ENCODE measurements at places on chromosomes 7 and 10.
A peak's percentile ranks its signal among the peaks of the same experiment; 100 is the strongest.

GRCh38 chr7:74617180-74617744, 40.3 kb upstream of the GTF2I start:
- peak; percentile 5 for DNase-seq

DNA sequence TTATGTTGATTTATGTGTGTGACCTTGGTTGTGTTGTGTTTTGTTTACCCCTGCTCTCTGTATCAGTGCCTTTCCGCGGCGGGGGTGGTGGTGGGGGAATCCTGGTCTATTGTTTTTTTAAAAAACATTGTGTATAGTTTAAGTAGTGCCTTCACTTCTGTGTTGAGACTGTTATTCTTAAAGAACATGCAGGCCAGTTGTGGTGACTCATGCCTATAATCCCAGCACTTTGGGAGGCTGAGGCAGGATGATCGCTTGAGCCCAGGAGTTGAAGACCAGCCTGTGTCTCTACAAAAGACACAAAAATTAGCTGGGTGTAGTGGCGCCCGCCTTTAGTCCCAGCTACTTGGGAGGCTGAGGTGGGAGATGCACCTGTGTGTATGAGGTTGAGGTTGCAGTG, 429.0 kb upstream of the LRGUK start:
- DNase-seq: no peak

DNA sequence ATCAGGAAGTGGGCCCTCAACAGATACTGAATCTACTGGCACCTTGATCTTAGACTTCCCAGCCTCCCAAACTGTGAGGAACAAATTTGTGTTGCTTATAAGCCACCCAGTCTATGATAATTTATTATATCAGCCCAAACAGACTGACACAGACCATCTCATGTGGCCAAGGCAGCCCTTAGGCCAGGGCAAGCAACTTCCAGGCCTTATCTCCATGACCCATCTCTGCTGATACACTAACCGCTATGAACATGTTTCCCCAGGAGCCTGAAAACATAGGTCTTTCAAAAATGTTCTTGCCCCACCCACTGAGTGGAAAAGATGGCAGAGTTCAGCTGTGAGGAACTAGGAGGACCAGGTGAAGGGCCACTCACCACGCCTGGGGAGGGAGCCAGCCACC, 3.2 kb upstream of the BLOC1S2 start:
- DNase-seq: no peak

DNA sequence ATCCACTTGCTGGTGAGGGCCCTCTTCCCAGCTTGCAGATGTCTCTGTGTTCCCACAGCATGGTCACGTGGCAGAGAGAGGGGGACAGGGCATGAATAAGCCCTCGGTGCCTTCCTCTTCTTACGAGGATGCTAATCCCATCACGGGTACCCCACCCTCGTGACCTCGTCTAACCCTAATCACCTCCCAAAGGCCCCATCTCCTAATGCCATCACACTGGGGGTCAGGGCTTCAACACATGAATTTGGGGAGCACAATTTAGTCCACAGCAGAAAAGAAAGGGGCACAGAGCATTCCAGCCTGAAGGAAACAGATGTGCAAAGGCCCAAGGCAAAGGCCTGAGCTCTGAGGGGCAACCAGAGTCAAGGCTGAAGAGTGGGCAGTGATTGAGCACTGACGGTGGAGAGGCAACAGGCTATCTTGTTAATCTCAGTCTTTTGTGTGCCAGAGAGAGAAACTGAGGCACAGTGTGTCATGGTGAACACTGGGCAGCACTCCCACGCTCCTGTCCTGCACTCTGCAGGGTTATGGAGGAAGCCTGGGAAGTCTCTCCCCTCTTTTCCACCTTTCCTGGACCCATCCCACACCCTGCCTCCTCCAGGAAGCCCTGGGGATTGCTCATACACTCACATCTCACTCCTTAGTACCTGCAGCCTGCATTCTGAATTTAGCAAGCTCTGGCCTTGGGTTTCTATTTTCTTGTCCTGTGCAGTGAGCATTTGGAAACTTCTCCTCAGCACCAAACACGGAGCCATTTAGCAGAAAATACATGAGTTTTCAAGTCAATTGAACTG, 49.0 kb downstream of the ALOX5 start:
- DNase-seq: no peak

- no peak for DNase-seq
Measured at GRCh38 chr7:29282819-29283414, 88.3 kb downstream of the CHN2 start.

DNA sequence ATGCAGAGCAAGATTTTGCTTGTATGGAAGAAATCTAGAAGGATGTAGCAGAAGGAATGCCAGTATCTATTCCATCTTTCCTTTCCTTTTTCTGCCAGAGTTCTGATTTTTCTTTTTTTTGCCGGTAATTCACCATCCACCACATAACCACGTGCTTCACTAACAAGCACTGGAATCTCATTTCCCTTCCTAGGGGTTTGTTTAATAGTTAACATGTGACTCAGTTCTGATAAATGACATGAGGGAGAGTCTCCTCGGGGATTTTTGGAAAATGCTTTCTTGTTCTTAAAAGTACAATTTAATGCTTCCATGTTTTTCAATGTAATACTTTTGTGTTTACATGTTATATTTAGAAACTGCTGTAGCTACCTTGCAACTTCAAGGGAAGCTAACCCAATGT, 590.2 kb downstream of the SH2D4B start:
- no peak for DNase-seq

DNA sequence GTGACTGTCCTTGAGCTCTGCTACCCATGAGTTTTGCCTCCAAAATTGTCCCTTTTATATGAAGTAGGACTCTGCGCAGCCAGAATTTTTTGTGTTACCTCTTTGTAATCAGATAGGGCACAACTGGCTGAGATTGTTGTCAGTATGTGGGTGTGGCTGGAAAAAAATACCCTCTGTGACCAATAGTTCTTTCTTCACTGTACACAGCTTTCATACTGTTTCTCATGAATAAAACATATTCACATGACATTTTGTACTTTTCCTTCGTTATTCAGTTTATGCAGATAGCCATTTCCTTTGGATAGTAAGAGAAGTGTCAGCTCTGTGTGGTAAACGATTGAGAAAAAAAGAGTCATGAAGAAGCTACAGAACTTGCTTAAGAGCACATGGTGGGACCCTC, 49.6 kb upstream of the WNT8B start:
- DNase-seq: no peak

GRCh38 chr10:93412801-93413200, 69.3 kb downstream of the MYOF start:
- DNase-seq: no peak

DNA sequence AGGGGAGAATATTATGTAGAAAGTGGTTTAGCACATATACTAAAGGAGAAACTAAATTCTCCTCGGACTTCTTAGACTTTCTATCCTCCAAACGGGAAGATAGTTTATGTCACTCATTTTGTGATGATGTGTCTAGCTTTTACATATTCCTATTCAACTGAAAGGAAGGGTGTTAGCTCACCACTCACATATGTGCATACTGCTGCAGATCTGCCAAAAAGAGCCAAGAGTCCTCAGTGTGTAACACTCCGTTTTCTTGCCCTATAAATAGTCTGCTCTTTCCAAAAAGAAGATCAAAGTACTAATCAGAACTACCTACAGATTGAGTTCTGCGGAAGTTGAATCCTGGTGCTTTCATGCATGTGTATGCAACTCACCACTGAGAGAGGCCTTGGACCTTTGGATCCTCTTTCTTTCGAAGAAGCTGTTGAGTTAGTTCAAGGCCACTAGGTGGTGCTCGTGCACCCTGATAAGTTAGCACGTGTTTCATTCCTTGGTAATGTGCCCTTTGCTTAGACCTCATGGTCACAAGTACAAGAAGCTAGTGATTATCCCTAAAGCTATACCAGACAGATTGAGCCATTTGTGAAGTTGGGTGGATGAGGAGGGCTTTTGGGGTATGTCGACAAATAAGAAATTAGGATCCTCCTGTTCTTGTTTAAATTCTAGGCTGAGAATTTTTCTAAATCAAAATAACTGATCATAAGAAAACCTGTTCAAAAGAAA, 14.1 kb downstream of the YAE1 start:
- DNase-seq: peak; percentile 86

DNA sequence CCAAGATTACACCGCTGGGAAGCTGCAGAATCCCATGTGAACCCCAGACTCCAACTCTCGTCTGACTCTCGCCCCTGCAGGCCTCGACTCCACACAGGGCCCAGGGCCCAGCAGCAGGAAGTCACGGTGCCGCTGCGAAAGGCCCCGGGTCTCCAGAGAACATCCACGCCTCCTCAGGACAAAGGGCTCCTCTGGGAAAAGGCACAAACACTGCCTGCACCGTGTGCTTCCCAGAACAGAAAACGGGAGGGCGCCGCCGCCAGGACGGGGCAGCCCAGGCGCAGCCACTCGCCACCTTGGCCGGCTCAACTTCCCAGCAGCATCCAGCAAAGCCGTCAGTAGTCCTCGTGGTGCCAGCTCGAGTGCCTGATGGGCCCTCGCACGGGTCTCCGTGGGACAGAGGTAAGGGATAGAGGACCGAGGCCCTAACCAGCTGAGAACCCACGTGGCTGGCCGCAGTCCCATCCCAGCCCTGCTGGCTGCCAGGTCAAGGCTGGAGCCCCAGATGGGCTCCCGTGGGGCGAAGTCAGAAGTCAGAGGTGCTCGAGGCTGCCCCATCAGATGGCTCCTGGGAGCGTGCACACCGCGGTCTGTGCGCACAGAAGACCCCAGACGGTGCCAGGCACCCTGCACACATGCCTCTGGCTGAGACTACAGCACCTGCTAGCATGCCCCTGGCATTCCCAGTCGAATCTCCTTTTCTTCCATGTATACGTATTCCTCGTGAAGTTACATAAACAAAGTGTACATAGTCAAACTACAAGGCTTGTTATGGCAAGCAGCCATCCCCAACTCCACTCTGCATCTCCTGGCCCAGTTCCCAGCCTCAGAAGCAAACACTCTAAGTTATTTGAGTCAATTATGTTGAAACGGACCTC, 60.2 kb downstream of the MAD1L1 start:
- no peak for DNase-seq

DNA sequence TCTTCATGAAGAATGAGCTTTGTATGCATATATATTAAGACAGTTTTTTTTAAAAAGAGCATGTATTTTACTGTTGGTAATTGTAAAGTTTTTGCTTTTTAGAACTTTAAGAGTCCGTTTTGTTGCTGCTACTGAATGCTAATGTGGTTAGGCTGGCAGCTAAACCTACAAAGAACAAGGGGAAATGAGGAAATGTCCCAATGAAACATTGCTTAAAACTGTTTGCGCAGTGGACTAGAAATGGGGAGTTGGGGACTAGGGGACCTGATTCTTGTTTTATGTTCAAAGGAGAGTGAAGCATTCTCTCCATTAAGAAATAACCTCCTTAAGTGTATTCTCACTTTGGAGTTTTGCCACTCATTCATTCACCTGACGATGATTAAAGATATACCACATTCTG, 5.7 kb downstream of the NRF1 start:
- DNase-seq: no peak

- DNase-seq: no peak
Measured at GRCh38 chr10:4186849-4187540, 402.0 kb upstream of the KLF6 start.

DNA sequence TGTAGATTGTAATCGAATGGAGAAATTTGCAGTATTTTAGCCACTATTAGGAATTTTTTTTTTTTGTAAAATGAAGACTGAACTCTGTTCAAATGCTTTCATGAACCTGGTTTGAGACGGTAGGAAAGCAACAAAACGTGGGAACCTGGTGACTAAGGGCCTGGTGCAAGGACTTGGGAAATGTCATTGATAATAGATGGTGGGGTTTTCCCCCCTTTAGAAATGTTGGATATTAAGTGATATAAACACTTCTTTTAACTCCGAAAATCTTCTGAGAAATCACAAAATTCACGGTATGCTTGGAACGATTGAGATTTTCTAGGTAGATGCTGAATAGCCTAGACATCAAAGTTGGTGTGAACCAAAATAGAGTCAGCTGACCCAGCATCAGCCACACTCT, 6.4 kb downstream of the IFIT2 start:
- no peak for DNase-seq

- no peak for DNase-seq
Measured at GRCh38 chr7:151824373-151824933, 52.5 kb downstream of the PRKAG2 start.

GRCh38 chr10:118254654-118255053, 87.5 kb downstream of the FAM204A start:
- no peak for DNase-seq

GRCh38 chr10:1502451-1502850, 234.9 kb downstream of the ADARB2 start:
- no peak for DNase-seq

DNA sequence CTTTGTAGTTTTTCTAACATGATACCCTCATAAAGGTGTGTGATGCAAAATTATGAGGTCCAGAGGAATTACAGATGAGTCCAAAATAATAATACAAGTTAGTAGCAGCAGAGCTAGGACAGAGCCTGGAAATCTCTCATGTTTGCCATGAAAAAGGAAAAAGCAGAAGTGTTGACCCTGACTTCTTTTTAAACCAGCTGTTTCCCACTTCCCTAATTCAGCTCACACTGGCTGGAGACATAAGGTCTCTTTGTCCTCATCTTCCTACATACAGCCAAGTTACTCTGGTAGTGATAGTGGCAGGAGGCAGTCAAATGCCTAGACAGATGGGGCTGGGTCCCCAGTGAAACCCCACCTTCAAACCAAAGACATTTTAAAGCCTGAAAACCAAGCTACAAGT, 269.2 kb downstream of the C7orf25 start:
- no peak for DNase-seq

Data from bone marrow (tissue), 2 donors.